ENCODE measurements at places on chromosomes 16 and 17.

- no peak for DNase-seq
Observed at GRCh38 chr17:82444284-82444893, 6.2 kb downstream of the CYBC1 start.

- DNase-seq, result no peak
Observed at GRCh38 chr17:57311281-57312216, 55.2 kb downstream of the MSI2 start.

DNA sequence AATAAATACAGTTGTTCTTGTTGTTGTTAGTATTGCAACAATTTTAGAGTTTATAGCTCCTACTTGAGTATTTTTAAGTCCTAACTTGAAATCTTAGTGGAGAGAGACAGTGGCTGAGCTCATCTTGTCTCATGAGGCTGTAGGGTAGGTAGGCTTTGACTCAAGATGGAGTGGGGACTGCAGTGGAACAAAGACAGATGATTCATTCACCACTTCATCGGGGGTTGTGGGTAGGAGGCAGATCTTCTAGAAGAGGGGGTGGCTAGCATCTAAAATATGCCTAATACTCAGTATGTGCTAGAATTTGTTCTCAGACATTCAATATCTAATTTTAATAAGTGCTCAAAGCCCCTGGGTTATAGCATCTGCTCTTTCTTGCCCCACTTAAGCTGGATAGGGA lies 13.1 kb upstream of the MMD start:
- no peak for DNase-seq

DNA sequence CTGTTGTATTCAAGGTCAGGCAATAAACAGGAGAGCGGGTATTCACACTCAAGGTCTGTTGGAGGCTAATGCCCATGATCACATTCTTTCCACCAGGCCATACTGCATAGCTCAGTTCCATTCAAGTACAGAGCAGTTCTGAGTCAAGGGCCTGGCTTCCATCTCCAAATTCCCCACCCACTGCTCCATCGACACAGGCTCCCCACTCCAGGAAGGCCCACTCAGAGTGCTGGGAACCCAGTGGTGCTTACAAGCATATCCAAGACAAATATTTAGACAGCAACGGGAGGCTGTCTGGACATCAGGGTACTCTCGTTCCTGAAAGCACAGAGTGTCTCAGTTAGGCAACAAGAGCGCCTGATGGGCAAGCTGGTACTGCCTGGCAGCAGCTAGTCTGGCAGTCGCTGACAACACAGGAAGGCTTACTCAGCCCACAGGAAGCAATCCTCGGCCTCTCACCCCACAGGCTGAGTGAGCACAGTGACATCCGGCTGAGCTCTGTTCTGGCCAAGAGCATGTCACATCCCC lies 40.9 kb downstream of the RFFL start:
- DNase-seq, result peak; percentile 72

DNA sequence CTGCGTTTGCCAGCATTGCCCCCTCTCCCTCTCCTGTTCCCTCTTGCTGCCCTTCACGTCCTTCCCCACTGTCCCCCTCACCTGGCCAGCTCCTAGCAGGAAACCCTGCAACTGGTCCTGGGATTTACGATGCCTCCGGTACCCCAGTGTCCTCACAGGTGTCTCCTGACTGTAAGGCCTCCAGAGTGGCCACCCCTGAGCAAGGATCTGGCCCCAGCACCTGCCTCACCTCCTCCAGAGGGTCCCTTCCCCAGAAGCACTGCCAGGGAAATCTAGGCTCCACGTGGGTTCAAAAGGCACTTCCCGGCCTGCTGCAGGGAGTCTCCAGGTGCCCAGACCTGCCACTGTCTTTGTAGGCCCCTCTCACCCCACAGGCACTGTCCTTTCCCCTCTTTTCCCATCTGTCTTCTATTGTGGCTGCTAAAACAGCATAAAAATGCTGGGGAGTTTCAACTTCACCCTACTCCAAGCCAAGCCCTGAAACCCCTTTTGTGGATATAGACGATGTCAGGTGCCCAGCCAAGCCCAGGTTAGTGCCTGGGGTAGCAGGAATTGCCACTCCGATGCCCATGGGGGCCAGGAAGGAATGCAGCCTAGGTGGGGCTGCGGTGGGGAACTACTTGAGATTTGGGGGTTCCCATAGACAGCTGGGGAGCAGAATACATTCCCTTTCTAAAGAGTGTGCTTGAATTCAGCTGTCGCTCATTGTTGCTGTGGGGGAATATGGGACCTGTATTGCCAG lies 25.7 kb downstream of the RAB11FIP4 start:
- DNase-seq, result no peak

GRCh38 chr16:473046-474043 lies 47.9 kb downstream of the RAB11FIP3 start:
- DNase-seq, result no peak

DNA sequence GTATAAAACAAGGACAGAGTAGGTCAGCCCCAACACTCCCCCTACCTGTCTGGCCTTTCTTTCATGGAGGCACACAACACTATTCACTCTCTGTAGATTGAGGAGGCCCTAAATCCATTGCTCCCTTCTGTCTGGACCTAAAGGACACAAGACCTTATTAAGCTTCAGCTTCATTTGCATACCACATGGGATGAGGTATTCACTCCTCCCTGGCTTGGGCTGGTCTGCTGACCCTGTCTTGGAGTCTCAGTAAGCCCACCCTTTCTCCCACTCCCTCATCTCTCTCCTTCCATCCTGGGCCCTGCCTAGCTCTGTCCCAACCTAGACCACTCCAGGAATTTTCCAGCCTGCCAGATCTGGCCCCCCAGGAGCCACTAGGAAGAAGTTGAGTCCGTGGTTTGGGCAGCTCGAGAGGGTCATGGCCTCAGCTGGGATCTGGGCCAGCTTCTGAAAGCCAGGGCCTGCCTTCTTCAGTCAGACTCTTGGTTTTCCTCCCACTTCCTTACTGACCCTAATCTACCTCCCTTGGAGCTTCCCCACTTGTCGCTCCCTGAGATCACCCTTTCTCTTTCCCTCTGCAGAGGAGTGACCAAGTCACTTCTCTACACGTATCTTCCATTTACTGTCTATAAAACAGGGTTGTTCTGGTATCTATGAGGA lies 6.5 kb upstream of the LLGL1 start:
- no peak for DNase-seq
